Progenitor cell of endocrine pancreas (in vitro differentiated cells): ENCODE measurements at places on chromosomes 4 and X. TPM values are rescaled to one million over a fixed set of nuclear protein-coding genes. Genes with fewer than 3 reads are reported as not detected.

DNA sequence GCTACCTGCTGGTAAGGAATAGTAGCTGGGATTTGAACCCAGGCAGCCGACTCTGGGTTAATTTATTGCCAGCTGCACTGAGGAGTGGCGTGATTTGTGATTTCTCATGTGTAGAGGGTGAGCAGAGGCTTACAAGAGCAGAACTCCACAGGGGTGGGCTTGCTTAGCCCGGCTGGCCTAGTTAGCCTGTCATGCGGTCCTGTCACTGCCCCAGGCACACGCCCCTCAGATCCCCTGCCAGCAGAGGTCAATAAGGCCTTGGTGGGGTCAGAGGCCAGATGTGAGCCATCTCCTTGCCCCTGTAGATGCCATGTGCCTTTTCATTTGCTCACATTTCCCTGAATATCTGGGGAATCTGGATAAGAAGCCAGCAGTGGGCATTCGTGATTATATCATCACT lies 13.4 kb downstream of the NSDHL start:
- peaks cover 8% of the 10 kb centered on the region for H3K36me3 ChIP-seq
- H3K27ac ChIP-seq: no peak overlapping the region
- DNase-seq: no peak
- peaks cover 3% of the 10 kb centered on the region for H3K4me1 ChIP-seq
- H3K27me3 ChIP-seq: no peaks in the 10 kb centered on the region

The TBC1D9 gene
- 36.4 and 37.4 TPM in 2 replicates for total RNA-seq

DNA sequence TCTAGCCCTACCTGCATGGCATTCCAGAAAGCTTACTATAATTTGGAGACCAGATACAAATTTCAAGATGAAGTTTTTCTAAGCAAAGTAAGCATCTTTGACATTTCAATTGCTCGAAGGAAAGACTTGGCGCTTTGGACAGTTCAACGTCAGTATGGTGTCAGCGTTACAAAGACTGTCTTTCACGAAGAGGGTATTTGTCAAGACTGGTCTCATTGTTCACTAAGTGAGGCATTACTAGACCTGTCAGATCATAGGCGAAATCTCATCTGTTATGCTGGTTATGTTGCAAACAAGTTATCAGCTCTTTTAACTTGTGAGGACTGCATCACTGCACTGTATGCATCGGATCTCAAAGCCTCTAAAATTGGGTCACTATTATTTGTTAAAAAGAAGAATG lies 17.6 kb downstream of the THAP9 start:
- DNase-seq: no peak
- peaks cover 8% of the 10 kb centered on the region for H3K36me3 ChIP-seq
- no peak overlapping the region for H3K4me3 ChIP-seq
- H3K27me3 ChIP-seq: no peaks in the 10 kb centered on the region

The IRS4 gene
- 1.0 and 1.2 TPM in 2 replicates for total RNA-seq

GRCh38 chr4:157096439-157096838 lies 20.5 kb downstream of the GLRB start:
- peaks cover 4% of the 10 kb centered on the region for H3K4me1 ChIP-seq
- DNase-seq: no peak
- no peak overlapping the region for H3K4me3 ChIP-seq
- no peak overlapping the region for H3K27ac ChIP-seq
- no peaks in the 10 kb centered on the region for H3K36me3 ChIP-seq
- no peaks in the 10 kb centered on the region for H3K27me3 ChIP-seq
